Urothelium cell line (cell line): ENCODE measurements at places on chromosomes 1 and 21.

- DNase-seq: no peak
Measured at GRCh38 chr1:156419854-156420204, 50.8 kb downstream of the RHBG start.

DNA sequence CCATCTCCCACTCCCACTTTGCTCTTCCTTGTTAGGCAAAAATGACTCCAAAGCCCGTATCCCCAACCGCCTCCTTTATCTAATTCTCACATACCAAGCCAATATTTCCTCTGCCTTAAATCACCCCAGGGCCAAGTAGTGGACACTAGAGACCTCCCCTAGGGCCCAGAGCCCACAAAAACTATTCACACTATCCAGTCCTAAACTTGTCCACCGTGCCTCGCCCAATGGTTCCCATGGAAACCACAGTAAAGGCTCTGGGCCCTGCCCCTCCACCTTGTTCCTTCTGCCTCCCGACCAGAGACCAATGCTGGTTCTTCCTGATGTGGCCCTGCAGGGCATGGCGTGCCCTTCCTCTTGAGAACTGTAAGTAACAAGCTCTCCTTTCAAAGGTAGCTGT is 11.8 kb downstream of the CFAP107 start:
- DNase-seq: no peak

DNA sequence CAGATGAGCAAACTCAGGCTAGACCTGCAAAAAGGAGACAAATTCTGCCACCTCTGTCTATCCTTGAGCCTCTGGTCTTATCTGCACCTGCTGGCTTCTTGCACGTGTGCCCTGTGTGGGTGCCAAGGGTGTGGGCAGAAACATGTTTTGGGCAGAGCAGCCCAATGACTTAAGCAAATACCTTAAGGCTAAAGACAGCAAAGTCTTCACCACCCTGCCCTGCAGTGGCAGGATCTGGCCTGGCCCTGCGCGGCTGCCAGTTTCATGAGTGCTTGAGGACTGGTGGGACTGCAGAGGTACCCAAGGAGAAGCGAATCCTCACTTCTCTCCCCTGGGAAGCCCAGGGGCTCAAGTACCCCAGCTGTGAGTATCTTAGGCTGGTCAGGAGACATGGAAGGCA is 3.8 kb upstream of the SLC26A9 start:
- DNase-seq: no peak

DNA sequence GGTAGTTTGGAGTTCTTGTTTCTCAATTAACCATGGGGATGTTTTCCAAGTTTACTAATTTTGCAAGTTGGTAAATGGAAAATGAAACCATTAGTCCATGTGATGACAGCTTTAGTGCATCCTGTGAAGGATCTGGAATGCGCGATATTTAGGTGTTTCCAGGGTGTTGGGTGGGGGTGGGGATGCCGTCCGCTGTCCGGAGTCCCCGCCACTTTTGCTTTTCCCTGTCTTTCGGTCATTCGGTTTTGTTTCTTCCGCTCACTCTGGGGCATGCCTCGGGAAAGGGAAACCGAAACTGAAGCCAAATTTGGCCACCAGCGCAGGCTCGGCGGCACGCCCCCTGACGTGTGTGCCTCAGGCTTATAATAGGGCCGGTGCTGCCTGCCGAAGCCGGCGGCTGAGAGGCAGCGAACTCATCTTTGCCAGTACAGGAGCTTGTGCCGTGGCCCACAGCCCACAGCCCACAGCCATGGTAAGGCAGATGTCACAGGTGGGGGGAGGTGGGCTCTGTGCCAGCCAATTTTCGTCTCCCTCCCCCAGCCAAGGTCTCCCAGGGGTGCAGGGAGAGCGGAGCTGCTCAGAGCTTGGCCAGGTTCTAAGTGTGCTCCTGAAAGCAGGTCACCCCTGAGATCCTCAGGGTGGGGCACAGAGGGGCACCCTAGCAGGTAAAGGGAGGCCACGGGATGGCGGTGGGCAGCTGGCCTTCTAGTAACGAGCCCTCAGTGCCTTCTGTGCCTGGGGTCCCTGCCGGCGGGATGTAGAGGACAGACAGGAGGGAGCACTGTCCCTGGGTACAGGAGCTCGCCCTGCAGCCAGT is at the start of gene ISG15:
TSS of gene ISG15 (plus strand) at position 393 of the 817 bp plus-strand sequence. CDS start at position 470, 77 bp downstream.
- DNase-seq: peak; percentile 73

DNA sequence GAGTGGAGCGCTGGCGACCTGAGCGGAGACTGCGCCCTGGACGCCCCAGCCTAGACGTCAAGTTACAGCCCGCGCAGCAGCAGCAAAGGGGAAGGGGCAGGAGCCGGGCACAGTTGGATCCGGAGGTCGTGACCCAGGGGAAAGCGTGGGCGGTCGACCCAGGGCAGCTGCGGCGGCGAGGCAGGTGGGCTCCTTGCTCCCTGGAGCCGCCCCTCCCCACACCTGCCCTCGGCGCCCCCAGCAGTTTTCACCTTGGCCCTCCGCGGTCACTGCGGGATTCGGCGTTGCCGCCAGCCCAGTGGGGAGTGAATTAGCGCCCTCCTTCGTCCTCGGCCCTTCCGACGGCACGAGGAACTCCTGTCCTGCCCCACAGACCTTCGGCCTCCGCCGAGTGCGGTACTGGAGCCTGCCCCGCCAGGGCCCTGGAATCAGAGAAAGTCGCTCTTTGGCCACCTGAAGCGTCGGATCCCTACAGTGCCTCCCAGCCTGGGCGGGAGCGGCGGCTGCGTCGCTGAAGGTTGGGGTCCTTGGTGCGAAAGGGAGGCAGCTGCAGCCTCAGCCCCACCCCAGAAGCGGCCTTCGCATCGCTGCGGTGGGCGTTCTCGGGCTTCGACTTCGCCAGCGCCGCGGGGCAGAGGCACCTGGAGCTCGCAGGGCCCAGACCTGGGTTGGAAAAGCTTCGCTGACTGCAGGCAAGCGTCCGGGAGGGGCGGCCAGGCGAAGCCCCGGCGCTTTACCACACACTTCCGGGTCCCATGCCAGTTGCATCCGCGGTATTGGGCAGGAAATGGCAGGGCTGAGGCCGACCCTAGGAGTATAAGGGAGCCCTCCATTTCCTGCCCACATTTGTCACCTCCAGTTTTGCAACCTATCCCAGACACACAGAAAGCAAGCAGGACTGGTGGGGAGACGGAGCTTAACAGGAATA is 4.2 kb downstream of the TFAP2E start:
- DNase-seq: no peak
